ENCODE measurements at places on chromosomes 4 and X.

- peak; percentile 41 for DNase-seq
These were observed 118.8 kb upstream of the CBR4 start for GRCh38 chr4:169128902-169129301.

GRCh38 chrX:119211649-119212014 lies 24.5 kb upstream of the PGRMC1 start:
- DNase-seq: no peak

GRCh38 chr4:54197926-54198325 lies 31.2 kb upstream of the PDGFRA start:
- no peak for DNase-seq

GRCh38 chr4:71648923-71649322 lies 135.0 kb downstream of the GC start:
- no peak for DNase-seq

- no peak for DNase-seq
These were observed 95.6 kb downstream of the MID1IP1 start for GRCh38 chrX:38896724-38897298.

GRCh38 chrX:155891446-155892210 lies 10.5 kb downstream of the VAMP7 start:
- DNase-seq: no peak

DNA sequence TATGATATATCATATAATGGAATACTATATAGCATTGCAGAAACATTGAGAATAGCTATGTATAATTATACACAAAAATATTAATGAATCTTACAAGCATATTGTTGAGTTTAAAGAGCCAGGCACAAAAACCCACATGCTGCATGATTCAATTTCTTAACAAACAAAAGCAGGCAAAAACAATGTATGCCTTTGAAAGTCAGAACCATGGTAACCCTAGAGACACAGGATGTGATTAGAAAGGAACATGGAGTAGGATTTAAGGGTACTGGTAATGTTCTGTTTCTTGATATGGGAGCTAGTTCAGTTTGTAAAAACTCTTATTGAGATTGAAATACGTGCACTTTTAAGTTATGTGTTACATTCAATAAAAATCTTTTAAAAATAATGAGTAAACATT lies 21.5 kb downstream of the CXCL8 start:
- DNase-seq: no peak

GRCh38 chr4:77963004-77963403 lies 94.1 kb upstream of the FRAS1 start:
- DNase-seq: no peak

GRCh38 chr4:3656416-3657356 lies 109.5 kb upstream of the ADRA2C start:
- DNase-seq: no peak

- no peak for DNase-seq
These were observed 24.8 kb downstream of the LRBA start for GRCh38 chr4:150990250-150990649.

DNA sequence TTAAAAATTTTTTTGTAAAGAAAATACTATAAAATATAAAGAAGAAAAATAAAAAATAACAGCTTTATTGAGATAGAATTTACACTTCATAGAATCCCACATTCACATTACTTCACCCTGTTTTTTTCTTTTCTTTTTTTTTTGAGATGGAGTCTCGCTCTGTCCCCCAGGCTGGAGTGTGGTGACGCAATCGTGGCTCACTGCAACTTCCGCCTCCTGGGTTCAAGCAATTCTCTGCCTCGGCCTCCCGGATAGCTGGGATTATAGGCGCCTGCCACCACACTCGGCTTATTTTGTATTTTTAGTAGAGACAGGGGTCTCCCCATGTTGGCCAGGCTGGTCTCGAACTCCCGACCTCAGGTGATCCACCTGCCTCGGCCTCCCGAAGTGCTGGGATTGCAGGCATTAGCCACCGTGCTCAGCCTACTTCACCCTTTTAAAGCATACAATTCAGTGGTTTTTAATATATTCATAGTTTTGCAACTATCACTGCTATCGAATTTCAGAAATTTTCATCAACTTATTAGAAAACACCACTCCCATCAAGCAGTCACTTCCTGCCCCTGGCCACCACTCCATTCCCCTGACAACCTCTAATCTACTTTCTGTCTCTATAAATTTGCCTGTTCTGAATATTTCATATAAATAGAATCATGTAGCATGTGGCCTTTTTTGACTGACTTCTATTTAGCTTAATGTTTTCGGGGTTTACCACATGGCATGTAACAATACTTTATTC lies 48.7 kb downstream of the TMEM131L start:
- peak; percentile 38 for DNase-seq

GRCh38 chrX:17425136-17425535 lies 50.1 kb downstream of the NHS start:
- no peak for DNase-seq

DNA sequence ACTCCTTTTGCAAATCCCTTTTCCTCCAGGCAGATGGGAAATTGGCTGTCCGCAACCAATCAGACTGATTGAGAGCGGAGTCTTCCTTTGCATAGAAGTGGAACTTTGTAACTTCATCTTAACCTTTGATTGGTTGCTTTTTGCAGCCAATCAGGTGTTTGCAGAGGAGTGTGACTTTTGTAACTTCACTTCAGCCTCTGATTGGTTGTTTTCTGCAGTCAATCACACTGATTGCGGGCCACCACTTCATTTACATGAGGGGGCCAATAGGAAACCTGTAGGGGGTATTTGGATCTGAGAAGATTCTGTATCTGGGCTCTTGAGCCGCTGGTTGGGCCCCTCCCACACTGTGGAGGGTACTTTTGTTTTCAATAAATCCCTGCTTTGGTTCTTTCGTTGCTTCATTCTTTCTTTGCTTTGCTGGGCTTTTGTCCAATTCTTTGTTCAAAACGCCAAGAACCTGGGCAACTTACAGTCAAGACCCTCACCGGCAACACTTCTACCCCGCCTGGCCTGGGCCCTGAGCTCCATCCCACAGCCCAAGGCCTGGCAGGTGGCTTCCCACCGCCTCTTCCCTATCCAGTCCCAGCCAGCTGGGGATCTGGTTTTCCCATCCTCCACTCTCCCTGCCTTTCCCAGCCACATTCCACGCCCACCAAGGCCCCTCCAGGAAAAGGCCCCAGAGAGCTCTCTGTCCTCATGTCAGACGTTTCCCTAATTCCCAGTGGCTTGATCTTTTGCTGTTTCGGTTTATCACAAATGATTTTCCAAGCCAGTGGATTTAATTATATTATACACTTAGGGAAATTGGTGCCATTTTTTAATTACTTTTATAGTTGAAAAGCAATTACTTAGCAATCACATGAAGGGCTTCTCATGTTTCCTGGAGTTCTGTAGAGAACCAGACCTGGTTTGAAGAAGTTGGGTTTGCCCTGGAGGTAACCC lies 110.2 kb upstream of the STX18 start:
- no peak for DNase-seq

DNA sequence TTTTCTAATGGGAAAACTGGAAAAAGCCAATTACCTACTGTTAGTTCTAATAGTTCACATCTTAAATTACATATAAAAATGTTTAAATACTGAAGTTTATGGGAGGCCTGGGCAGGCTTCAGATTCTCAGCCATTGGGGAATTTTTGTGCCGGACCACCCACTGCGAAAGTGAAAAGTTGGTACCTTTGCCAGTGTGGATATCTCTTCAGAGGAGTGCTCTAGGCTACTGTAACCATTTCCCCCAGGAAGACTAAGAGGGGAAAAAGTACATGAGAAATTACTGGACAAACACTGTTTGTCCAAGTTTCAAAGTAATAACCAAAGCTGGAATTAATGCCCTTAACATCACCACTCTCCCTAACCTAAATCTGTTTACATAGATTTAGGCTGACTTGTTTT lies 20.8 kb downstream of the PITX2 start:
- no peak for DNase-seq

DNA sequence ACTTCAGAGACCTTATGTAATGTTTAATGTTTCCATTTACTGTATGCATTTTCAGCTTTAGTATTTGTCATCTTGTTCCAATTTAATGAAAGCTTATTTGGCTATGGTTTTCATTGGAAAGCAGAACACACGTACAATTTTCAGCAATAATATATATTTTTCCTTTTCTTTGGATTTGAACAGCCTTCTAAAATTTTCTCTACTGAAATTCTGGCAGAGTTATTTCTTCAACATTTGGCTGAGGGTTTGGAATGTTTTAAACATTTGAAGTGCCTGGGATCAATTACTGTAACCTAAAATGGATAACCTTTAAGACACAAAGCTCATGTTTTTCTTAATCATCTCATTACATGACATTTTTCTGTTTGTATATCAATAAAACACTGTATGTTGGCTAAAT lies 156.9 kb downstream of the TENM3 start:
- DNase-seq: no peak

GRCh38 chr4:176448761-176449160 lies 129.0 kb downstream of the SPCS3 start:
- DNase-seq: no peak

DNA sequence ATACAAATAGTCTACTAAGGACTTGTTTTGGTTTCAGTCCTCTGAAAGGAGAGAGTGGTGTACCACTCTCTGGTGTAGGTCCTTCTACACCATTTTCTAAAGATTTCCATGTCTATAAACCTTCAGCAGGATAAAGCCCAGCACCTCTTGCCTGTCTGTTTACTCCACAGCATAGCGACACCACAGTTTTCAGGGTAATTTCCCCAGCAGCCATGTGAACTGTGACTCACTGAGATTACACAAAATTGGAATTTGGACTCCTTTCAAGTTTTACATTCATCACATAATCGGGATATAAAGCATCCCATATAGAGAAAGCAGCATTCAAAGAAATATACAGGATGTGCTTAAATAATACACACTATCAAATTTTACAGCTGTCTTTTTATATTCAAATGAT lies 229.6 kb downstream of the PRDM5 start:
- DNase-seq: peak; percentile 91

GRCh38 chr4:21134994-21135393 lies 434.7 kb downstream of the PACRGL start:
- no peak for DNase-seq

DNA sequence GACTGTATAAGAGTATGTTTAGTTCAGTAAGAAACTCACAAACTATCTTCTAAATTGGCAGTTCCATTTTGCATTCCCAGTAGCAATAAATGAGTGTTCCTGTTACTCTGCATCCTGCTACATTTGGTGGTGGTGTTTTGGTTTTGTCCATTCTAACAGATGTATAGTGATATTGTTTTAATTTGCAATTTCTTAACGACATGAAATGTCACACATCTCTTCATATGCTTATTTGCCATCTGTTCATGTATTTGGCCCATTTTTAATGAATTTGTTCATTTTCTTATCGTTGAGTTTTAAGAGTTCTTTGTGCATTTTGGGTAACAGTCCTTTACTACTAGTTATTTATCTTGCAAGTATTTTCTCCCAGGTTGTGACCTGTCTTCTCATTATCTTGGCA lies 232.2 kb downstream of the TMA16 start:
- no peak for DNase-seq

DNA sequence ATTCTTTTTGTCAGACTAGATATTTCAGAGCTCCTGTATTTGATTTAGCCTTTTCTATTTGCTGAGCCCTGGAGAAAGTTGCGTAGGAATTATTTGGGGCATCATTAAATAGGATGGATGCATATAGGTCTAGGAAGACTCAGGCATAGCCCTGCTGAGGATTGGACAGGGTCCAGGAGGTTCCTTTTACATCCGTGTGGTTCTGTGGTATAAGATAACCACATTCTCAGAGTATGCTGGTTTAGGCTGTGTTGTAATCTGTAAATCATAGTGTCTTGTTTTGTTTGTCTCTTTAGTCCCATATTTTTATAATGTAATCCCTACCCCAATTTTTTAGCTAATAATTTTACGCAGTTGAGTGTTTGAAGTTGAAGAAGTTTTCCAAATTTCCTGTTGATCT lies 513.7 kb downstream of the RPA4 start:
- DNase-seq: peak; percentile 41

DNA sequence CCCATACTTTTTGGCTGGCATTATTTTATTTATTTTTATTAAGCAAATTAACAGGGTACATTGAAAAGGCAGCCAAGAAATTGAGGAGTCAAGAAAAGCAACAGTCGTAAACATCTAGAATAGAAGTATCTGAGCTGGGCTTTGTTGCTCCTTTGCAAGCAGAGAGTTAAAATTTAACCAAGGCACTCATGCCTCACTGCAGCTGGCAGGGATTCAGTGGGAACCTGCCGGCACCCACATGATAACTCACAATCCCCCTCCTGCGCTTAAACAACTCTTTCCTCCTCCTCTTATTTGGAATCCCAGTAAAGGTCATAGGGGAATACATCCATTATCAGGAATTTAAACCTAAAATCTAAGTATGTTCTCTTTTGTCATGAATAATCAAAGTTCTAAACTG lies 115.5 kb downstream of the SOX3 start:
- DNase-seq: no peak

- no peak for DNase-seq
These were observed 79.0 kb downstream of the CPE start for GRCh38 chr4:165457793-165458192.

GRCh38 chrX:80747832-80748231 lies 61.8 kb downstream of the BRWD3 start:
- peak; percentile 20 for DNase-seq

DNA sequence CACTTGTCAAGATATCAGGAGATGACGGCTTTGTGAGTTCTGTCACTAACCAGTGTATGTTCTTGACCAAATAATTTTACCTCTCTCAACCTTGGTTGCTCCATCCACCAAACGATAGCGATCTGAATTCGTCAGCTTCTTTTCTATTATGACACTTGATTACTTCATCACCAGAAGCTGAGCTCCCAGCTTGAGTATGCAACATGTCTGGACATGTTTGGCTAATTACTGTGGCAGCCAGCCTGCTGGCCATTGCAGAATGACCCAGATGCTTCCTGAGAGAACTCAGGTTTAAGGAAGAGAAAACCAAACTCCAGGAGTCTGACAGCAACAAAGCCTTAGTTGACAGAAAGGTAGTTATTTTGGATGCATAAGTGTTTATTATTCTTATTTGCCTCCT lies 46.4 kb upstream of the PARM1 start:
- peak; percentile 6 for DNase-seq

GRCh38 chr4:65535113-65535512 lies 135.2 kb downstream of the EPHA5 start:
- DNase-seq: no peak

DNA sequence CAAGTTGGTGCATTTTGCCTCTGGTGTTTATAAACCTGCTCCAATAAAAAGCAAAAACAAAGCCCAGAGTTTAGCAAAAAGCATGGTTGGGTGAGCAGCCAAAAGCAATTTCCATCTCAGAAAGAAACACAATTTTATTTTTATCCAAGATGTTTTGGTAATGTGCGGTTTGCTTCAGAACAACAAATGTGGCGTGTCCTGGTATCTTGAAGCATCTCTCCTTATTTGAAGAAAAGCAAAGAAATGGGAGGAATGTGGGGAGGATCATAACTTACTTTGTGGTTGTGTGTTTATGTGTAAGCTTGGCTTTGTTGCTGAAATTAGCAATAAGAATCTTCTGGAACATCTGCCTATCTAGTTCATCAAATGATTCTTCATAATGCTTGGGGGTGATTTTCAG lies 88.3 kb upstream of the DDX3X start:
- peak; percentile 12 for DNase-seq
